ENCODE measurements at places on chromosomes 5 and 9.
A peak's percentile ranks its signal among the peaks of the same experiment; 100 is the strongest.

- DNase-seq: no peak
These were observed 542.1 kb upstream of the TUSC1 start for GRCh38 chr9:26220367-26220766.

DNA sequence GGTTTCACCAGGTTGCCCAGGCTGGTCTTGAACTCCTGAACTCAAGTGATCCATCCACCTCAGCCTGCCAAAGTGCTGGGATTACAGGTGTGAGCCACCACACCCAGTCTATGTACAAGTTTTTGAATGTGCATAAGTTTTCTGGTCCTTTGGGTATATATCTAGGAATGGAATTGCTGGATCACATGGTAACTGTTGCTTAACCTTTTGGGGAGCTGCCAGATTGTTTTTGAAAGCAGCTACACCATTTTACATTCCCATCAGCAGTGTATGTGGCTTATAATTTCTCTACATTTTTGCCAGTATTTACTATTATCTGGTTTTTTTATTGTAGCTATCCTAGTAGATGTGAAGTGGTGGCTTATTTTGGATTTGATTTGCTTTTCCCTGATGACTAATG lies 8.9 kb upstream of the LNPEP start:
- no peak for DNase-seq

- DNase-seq: peak; percentile 34
These were observed 8.2 kb downstream of the RAPGEF1 start for GRCh38 chr9:131731644-131732043.

- no peak for DNase-seq
These were observed 22.5 kb downstream of the DYNC2I2 start for GRCh38 chr9:128634111-128634510.

DNA sequence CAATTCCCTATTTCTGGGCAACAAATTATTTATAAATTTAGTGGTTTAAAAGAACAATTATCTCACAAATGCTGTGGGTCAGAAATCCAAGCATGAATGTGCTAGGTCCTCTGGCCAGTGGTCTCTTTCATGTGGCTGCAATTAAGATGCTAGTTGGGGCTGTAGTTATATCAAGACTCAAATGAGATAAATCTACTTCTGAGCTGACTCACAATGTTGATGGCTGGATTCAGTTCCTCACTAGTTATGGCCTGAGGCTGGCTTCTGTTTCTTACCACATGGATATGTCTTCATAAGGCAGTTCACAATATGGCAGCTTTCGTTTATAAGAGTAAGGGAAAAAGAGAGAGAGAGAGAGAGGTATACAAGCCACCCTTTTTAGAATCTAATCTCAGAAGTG lies 717.0 kb downstream of the PRELID2 start:
- DNase-seq: no peak

DNA sequence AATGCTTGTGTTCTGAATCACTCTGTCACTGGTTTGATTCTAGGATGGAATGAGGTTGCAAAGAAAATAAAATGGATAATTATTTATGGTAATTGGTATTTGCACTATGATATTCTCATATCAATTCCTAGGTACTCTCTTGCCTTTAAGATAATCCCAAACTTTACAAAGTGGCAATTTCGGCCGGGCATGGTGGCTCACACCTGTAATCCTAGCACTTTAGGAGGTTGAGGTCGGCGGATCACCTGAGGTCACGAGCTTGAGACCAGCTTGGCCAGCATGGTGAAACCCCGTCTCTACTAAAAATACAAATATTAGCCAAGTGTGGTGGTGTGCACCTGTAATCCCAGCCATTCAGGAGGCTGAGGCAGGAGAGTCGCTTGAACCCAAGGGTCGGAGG lies 1118.7 kb upstream of the C9orf72 start:
- DNase-seq: no peak

DNA sequence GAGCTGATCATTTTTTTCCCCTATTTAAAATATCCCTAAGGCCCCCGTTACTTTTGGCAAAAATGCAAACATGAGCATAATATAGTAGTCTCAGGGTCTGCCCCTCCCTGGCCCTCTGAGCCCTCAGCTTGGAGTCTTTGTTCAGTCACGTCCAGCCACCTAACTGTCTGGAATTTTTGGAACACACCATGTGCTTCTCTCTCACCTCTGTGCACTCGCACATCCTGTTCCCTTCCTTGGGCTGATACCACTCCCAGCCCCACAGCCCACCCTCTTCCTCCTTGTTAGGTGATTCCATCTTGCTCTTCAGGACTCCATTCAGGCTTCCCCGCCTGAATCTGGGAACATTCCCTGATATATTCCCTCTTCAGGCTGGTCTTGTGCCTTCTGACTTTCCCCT lies 16.0 kb downstream of the TDRD7 start:
- no peak for DNase-seq

- DNase-seq: peak; percentile 38
These were observed 31.4 kb upstream of the SYK start for GRCh38 chr9:90770182-90770738.

- DNase-seq: no peak
These were observed 32.1 kb upstream of the MVB12B start for GRCh38 chr9:126294331-126295081.

DNA sequence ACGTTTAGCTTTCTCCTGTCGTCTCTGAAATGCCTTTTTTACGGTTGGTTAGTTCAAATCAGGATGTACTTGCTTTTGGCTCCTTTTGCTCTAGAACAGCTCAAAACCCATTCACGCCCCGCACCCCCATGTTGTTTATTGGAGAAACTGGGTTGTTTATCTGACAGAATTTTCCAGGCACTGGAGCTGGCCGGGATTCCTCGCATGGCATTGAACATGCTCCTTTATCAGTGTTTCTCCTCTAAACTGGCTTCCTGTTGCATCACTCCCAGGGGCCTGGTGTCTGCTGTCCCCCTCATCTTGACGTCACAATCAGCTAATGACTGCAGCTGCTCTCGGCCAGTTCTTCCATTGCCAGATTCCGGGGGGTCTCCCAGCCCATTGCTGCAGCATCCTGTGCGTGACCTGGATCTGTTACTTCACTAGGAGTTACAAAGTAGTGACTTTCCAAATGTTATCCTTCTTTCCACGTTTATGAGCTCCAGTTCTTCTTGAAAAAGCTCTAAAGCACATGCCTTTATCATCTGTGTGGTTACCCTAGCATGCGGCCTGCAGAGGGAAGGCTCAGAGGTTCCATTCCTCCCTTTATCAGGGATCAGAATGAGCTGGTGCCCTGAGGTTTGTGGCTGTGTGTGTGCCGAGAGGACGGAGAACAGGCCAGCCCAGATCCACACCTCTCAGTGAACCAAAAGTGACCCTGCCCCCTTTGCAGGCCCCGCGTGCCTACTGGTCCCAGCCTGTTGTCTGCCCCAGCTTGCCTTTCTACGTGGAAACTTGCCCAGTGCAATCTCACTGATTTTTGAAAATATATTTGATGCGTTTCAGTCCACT lies 27.5 kb downstream of the FAM163B start:
- DNase-seq: no peak

DNA sequence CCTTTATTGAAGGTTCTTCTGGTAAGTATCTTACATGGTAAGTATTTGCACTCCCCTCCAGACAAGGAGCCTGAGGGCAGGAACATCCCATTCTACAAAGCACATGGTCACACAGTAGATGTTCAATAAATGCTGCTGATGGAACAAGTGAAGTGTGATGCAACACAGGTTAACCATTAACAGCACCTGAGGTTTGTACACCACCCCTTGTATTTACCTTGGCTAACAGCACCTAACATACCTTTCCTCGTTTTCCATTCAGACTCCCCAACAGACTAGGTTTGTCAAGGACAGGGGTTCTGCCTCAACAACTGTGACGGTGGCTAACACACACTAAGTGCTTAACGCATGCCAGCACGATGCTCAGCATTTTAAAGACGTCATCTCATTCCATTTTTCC lies 213.6 kb downstream of the MAPKAP1 start:
- DNase-seq: no peak

DNA sequence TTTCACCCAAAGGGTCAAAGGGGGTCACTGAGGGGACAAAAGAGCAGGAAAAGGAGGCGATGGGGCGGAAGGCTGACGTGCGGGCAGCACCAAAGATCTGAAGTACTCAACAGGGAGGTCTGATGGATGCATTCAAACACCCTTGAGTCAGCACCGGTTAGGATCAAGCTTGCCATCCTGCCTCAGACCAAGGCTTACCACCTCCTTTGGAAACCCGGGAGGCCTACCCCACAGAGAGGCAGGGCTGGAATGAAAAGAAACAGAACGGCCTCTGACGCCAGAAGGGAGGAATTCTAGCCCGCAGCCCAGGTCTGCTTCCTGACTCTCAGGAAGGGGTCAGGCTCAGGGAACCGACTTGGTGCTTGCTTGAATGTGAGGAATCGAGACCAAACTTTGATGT lies 125.6 kb downstream of the PAPPA start:
- no peak for DNase-seq

DNA sequence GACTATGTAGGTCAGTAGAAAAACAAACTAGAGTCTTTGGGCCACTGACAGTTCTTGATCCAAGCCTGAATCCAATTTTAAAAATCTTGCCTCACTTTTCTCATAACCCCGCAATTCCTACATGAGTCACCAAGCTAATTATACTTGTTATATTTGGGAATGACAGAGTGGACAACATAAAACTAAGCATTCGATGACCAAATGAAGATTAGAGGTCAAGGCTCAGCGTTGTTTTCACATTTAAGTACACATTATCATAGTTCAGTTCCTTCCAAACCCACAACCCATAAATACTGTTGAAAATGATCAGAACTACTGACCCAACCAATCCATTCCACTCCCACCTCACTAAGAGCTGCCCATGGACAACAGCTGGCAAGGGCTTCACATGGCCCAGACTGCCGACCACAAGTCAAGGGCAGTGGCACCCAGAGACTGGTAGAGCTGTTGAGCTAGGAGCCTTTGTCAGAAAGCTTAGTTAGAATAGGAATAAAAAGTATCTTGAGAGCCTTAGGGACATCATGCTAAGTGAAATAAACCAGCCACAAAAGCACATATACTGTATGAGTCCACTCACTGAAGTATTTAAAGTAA lies 64.2 kb downstream of the MYO10 start:
- no peak for DNase-seq

- no peak for DNase-seq
These were observed 175.5 kb downstream of the GNA14 start for GRCh38 chr9:77472646-77473045.

- no peak for DNase-seq
These were observed 179.0 kb upstream of the PITX1 start for GRCh38 chr5:135213027-135213386.

DNA sequence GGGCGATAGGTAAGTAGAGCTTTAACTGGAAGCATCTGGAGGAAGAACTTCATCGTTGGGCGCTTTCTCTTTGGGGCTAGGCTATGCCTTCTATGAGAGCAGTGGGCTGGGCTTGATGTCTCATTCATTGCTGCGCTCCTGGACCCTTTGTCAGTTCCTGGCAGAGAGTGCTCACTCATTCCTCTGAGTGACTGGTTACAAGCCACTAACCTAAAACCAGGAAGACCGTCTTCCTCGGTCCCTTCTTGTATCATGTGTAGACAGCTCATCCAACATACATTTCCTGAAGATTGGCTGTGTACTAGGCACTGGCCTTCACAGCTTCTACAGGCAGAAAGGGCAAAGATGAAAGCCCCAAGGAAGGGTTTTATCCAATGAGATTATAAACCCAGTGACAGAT lies 6.4 kb downstream of the SWI5 start:
- no peak for DNase-seq

DNA sequence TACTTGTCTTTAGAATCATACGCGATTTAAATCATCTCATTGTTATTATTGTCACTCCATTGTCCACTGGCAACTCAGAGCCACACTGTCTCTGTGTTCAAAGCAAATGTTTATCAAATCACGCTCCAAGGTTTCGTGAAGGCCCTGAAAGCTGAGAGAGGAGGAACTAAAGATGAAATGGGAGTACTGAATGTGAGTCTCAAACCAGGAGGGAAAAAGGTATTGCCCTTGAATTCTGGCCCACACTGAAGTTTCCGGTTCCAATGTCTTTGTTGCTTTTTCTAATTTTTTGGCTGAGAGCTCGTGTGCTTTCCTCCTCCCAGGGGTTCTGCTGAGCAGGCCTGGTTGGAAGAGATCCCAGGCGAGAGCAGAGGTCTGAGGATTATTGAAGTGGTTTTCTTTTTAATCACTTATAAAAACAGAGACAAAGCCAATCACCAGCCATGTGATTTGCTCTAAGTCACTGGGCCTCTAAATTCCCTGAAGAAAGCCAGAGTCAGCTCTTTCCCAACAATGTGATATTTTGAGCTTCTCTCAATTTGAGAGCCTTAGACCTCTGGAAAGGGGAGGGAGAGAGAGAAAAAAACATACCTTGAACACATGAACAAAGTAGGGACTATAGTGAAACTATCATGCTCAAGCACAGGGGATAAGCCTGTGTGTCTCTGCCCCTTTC lies 420.8 kb upstream of the GRAMD2B start:
- DNase-seq: no peak

DNA sequence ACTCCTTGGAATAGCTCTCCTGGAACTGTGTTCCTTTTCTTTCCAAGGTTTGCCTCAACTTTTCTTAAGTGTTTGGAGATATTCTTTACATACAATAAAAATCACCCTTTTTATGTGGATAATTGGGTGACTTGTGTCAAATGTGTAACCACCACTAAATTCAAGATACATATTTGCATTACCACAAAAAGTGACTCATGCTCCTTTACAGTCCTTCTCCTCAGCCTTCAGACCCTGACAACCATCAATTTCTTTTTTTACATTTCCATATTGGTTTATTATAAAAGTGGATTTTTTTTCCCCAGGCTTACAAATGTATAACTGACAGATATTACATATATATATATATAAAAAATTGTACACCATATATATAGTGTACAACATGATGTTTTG lies 372.0 kb upstream of the KCNN2 start:
- no peak for DNase-seq

DNA sequence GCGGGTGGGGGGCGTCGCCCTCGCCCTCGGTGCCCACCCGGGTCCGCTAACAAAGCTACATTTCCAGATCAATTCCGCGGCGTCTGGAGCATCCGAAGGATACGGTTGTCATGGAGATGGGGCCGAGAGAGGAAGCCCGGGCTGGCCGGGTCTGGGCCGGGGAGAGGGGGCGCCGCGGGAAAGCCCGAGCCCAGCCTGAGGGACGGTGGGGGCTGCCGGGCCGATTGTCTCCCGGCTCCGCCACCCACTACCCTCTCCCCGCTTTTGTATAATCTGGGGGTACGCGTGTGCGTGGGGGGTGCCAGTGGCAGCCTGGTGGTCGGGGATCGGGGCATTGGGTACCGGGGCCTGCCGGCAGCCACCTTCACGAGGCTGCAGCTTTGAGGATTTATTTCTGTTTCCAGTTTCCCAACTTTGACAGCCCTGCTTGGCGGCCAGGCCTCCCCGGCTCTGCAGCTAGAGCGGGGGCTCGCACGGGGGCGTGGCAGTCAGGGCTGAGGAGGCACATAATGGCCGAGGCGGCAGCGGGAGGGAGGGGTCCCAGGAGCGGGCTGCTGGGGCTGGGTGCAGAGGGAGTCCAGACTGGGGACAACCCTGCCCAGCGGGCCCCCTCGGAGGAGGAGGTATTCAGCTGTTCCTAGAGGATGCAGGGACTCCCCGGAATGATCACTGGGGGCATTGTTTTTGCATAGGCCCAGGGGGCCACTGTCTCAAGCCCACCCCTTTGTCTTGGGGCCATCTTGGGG lies 626 bp downstream of the PSD2 start:
- no peak for DNase-seq

GRCh38 chr9:96217754-96218693 lies 84.0 kb downstream of the HSD17B3 start:
- DNase-seq: peak; percentile 57

- no peak for DNase-seq
These were observed 42.9 kb downstream of the DAPK1 start for GRCh38 chr9:87540444-87541105.

- DNase-seq: no peak
These were observed 15.0 kb upstream of the ECM2 start for GRCh38 chr9:92550765-92551164.

- no peak for DNase-seq
These were observed 1.1 kb upstream of the CNTFR start for GRCh38 chr9:34590381-34591247.

All from CD4-positive, alpha-beta T cell treated with Interleukin-15 for 1 hour (primary cell).